ENCODE measurements at places on chromosomes 2 and 18.

GRCh38 chr2:233711312-233712008 lies 1.2 kb upstream of the UGT1A5 start:
- peak; percentile 56 for DNase-seq

DNA sequence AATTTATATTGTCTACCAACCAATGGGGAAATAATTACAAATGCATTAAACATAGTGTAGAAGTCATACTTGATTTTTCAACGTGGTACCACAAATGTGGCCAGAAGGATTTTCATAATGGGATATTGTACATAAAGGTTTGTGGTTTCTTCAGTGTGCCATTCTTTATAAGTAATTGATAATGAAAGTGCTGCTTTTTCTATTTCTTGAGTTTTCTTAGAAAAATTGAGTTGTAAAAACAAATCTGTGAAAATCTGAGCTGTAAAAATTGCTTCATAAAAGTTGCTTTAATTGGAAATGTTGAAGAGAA lies 103.6 kb downstream of the KYNU start:
- DNase-seq = no peak

DNA sequence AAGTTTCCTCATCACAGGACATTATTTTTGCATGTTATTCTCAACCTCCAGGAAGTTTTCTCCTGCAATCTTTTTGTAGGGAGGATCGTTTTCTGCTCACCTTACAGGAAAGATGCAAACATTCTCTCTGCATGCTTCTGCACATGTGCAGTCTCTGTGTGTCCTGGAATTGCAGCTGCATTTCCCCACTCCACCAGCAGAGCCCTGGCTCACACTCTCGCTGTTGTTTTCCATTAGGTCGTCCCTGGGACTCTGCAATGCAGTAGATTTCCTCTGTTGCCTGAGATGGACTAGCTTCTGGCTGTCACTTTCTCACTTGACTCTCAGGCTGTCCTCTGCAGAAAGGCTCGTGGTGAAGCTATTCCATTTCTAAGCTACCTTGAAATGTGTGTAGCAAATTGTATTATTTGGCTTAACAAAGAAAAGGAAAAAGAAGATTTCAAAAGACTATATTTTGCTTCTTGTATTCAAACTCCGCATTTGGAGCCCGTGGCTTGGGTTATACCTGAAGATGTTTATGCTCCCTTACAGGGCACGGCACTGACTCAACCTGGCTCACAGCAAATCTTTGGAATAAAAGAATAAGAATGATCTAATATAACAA lies 346.7 kb downstream of the RAD51AP2 start:
- no peak for DNase-seq

- no peak for DNase-seq
These were observed 1.7 kb downstream of the EML4 start for GRCh38 chr2:42170619-42171395.

GRCh38 chr18:27839141-27839540 lies 337.8 kb downstream of the CDH2 start:
- DNase-seq = no peak

DNA sequence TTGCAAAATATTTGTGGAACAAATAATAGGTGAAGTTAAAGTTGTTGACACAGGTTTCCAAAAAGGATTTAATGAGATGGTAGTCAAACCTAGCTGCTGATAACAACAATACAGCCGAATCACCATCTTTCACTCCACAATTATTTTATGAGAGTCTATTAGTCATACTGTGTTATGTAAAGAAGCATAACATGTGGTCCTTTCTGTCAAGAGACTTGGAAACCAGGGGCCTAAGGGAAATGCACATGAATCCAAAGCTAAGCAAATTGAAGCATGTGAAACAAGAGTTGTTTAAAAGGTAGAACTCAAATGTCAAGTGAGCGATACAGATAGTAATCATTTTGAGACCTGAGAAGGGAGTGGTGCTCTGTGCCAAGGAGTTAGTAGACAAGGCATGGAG lies 16.0 kb downstream of the CD28 start:
- no peak for DNase-seq

GRCh38 chr2:165469417-165469816 lies at the start of gene CSRNP3:
TSS of gene CSRNP3 (plus strand) at chr2:165469698. CDS start at chr2:165595066, 125,368 bp downstream.
- DNase-seq = no peak

DNA sequence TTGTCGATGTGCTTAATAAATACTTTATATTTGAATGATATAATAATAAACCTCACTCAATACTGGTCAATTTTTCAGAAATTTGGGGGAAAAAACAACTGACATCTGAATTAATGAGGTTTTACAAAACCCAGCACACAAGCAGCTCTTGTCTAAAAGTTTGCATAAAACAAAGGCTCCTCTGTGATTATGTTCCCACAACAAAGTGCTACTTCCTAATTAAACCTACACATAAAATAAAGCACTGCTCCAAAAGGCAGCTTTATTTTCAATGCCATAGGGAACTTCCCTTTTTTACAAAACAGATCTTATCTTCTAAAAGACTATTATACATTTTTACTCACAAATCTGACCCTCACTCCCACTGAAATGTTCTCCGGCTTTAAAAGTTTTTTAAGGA lies 47.1 kb downstream of the LAMA1 start:
- DNase-seq = no peak

DNA sequence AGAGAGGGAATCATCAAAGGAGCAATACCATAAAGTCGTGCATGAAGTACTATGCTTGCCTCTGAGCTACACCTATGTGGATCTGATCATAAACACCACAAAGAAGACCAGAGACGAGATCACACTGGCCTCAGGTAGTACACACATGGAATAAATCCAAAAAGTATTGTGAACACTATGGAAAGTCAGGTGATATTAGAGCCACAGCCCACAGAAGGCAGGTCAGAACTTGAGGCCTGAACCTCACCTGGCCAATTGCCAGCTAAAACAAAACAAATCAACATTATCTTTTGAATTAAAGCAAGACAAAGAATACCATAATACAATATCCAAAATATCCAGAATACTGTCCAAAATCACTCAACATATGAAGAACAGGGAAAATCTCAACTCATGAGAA lies 371.1 kb downstream of the NCKAP5 start:
- DNase-seq = no peak

DNA sequence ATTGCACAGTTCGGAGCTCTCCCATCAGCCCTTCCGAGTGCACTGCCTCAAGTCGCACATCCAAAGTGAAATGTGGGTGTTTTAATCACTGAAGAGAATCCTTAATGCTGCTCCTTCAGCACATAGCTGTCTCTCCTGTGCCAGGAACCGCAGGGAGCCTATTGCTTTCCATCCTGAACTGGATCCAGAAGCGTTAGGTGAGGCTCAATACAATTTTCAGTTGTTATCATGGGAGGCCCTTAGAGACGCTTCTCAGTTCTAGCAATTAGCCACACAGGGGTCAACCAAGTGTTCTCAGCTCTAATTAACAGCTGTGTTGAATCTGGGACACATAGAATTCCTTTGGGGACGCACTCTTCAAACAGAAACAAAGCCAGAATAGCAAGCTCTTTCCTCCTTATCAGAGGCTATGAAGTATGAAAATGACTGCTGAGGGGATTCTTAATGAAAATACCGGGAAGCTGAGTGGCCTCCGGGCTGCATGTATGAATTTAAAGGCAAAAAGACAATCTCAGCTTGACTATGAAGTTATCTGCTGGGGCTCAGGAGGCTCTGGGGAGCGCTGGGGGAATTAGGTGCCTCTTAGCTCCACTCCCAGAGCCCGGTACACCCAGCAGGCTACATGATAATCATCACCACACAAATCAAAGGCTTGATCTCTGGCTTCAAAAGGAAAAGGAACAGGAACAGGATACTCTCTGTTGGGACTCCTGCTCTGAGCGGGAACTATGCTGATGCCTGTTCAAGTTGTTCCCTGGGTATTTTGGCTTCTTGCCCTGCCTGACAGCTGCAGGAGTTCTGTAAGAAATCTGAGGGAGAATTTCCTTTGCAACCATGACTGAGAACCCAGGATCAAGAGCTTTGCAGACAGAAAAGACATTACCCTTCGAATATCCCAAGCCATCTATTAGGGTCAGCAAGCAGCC lies 55.4 kb upstream of the NCOA1 start:
- no peak for DNase-seq

DNA sequence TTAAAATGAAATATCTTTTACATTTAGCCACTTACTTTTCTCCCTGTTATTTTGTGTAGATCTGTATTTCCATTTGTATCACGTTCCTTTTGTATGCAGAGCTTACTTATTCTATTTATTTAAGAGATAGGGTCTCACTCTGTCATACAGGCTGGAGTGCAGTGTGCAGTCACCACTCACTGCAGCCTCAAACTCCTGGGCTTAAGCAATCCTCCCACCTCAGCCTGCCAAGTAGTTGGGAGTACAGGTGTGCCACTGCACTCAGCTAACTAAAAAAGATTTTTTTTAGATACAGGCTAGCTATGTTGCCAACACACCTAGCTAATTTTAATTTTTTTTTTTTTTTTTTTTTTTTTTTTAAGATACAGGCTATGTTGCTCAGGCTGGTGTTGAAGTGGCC lies 10.9 kb downstream of the PTPN18 start:
- DNase-seq = no peak

GRCh38 chr2:145546091-145546490 lies 1026.2 kb upstream of the ZEB2 start:
- DNase-seq = no peak

GRCh38 chr2:156841321-156841720 lies 405.1 kb downstream of the GPD2 start:
- DNase-seq = no peak

- no peak for DNase-seq
These were observed 32.3 kb upstream of the NEB start for GRCh38 chr2:151766437-151767153.

DNA sequence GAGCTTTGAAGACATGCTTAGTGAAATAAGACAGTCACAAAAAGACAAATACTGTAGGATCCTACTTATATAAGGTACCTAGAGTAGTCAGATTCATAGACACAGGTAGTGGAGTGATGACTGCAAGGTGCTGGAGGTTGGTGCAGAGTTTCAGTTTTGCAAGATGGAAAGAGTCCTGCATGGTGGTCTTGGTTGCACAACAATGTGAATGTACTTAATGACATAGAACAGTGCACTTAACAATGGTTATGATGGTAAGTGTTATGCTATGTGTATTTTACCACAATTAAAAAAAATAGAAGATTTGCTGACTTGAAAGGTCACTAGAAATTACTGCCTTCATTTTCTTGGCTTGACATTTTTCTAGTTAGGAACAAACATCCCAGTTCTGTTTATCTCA lies 9.5 kb downstream of the CERS6 start:
- DNase-seq = no peak
